ENCODE measurements at places on chromosomes 11 and 22. TPM values are rescaled to one million over a fixed set of nuclear protein-coding genes. Genes with fewer than 3 reads are reported as not detected.

The DESI1 gene
- polyA plus RNA-seq = 19.6 TPM

The PANX3 gene
- not detected for polyA plus RNA-seq

The MPPED2 gene
- polyA plus RNA-seq = 0.86 TPM

The B4GALNT4 gene
- 1.6 TPM for polyA plus RNA-seq
